ENCODE measurements at places on chromosomes 6 and 20.

DNA sequence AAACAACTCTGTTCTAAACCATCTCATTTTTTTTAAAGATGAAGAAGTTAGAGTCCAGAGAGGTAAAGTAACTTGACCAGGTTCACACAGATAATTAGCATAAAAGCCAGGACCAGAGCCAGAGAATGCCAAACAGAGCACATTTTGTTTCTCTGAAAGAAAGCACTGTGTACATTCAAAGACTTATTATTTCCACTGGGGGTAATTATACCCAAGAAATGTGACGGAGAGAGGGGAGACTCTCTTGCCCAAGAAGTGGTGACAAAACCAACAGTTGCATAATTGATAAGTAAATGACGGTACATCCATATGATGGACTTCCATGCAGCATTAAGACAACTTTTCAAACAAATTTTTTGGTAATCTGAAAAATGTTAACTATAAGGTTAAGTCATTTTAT, 111.6 kb downstream of the RTN4IP1 start:
- no peak for DNase-seq

GRCh38 chr6:126307849-126308248, 32.1 kb upstream of the CENPW start:
- DNase-seq = peak; percentile 82

DNA sequence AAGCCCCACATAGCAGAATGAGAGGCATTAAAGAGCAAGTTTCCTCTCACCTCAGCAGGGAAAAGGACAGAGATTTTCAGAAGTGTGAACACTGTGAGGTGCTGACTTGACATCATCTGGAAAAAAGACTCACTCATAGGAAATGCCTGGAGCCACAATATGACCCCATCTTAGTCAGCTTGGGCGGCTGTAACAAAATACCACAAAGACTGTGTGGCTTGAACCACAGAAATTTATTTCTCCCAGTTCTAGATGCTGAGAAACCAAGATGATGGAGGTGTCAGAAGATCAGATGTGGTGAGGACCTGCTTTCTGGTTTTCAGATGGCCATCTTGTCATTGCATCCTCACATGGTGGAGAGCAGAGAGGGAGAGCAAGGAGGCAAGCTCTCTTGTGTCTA, 253.1 kb downstream of the ADGB start:
- peak; percentile 84 for DNase-seq

DNA sequence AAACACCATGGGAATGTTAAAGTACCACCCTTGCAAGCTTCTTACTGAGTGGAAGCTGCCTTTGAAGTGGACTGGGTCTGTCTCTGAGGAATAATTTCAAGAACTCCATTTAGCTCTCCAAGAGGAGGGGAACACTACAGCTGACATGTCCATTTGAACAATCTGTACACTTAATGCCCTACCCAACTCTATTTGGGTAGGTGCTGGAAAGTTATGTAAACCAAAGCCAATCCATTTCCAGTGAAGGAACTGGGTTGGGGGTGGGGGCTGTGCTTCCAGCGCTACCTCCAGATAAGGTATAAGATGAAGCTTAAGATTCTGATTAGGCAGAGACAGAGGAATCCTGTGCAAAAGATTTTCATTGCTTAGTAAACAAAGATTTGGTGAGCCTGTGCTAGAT, 122.0 kb downstream of the TCP11 start:
- DNase-seq = no peak

- no peak for DNase-seq
These were observed 28.9 kb downstream of the STX11 start for GRCh38 chr6:144179237-144179636.

- no peak for DNase-seq
These were observed 4.7 kb upstream of the DNAJC5 start for GRCh38 chr20:63890201-63890576.

- no peak for DNase-seq
These were observed 295.2 kb downstream of the QKI start for GRCh38 chr6:163709693-163710092.

- no peak for DNase-seq
These were observed 47.2 kb downstream of the LAMA4 start for GRCh38 chr6:112207131-112207530.

DNA sequence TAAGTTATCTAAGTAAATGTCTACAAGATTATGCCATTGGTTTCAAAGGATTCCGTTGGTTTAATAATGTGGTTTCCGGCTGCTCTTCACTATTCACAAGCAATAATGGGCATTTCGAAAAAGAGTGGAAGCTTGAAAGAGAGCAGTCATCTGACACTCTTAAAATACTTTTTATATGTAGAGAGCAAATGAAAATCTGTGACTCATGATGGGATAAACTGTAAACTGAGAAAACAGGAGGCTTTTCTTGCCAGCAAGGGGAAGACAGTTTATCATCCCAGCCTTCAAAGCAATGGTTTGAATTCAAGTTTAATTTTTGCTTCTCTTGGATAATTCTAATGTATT, 145.7 kb downstream of the KHDC1L start:
- DNase-seq = peak; percentile 51

DNA sequence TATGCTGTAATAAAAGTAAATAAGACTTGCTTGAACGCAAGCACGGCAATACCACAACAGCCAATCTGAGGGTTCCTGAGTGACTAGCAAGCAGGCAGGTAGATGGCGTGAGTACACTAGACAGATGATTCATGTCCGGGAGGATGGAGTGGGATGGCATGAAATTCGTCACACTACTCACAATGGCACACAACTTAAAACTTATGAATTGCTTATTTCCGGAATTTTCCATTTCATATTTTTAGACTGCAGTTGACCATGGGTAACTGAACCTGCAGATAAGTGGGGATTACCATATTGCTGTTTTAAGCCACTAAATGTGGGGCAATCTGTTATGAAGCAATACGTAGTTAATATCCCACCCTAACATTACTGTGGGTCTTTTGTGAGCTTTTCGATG, 93.6 kb upstream of the NFATC2 start:
- DNase-seq = no peak

GRCh38 chr6:39043776-39044175, 4.8 kb upstream of the GLP1R start:
- DNase-seq = no peak

DNA sequence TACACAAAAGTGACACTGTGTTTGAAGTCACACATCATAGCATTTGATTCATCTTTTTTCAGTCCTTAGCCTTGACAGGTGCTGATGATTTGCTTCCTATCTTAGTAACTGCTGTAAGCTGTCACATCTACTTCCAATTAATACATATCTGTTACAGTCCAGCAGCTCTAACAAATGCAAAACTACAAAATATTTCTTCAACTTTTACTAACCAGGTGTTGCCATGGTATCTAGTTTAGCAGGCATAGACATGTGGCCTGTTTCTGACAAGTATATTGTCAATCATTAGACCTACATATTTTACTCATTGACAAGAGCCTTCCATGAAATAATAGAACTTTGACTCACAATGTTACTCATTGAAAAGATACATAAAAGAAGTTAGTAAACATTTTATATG, 1159.7 kb downstream of the GRIK2 start:
- DNase-seq = no peak

- DNase-seq = no peak
These were observed 233.3 kb upstream of the RUNX2 start for GRCh38 chr6:45094831-45095230.

GRCh38 chr6:165616116-165616515, 46.9 kb downstream of the PDE10A start:
- DNase-seq = peak; percentile 62

DNA sequence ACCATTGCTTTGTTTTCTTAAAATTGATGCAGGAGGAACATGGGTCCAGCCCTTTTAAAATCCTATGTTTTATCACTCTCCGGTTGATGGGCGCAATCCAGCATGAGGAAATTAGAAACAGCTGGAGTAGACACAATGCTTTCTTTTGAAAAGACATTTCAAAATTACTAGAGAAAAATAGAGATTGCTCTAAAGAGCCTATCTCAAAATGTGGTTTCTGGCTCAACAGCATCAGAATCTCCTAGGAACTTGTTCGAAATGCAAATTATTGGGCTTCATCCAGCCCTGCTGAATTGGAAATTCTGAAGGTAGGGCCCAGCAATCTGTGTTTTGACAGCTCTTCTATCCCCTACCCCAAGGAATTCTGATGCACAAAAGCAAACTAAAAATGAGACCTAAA, 190.8 kb upstream of the BMP2 start:
- peak; percentile 40 for DNase-seq

DNA sequence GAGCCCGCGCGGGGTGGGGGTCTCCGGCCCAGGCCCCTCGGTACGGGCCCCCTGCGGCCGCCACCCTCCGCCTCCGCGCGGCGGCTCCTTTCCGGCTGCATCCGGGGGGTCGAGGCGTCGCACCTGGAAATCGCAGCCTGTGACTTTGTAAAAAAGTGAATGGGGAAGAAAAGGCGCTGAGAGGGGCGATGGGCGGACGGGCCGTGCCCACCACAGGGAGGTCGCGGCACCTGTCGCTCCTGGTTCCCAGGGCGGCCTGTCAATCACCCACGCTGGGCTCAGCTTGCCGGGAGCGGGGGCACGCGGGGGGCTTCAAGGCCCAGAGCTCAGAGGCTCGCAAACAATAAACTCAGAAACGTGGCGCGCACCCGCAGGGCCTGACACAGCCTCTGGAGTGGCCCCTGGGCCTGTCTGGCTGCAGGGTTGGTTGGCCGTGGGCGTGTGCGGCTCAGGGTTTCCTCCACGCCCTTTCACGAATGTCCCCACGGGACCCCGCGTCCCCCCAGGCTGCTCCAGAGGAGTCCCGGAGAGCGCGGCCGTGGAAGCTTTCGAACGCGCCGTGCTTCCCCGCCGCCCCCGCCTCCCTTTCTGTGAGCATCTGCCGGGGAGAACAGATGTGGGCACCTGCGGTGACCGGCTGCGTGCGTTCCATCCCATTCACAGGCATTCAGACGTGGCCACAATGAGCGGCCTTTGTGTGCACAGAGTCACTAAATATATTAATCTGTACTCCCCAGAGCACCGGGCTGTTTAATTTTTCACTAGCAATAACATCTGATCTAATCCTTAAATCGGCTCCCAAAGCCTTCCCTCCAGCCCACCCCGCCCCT, 6.1 kb upstream of the DLL1 start:
- no peak for DNase-seq

DNA sequence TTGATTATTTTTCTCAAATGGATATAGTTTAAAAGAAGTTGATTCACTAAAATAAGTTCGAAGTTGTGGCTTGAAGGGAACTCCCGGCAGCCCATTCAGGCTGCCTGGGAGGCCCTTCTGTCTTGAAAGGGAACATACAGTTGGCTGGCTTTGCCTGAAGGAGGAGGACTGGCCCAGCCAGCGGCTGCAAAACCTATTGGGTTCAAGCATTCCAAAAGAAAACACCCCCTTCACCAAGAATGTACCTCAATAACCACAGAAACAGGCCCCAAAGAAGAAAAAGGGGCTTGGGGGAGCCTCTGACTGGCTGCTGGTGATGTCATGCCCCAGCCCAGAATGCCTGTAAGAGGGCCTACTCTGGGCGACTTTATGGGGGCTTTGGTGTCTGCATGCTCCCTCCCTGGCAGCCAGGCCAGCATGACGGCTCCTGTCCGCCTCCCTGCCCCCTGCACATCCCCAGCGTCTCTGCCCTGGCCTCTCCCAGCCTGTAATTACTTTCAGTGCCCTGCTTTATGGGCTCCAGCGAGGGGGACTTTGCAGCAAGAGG, 36.5 kb downstream of the MAFB start:
- peak; percentile 77 for DNase-seq

GRCh38 chr6:119145111-119145510, 66.6 kb upstream of the FAM184A start:
- no peak for DNase-seq

DNA sequence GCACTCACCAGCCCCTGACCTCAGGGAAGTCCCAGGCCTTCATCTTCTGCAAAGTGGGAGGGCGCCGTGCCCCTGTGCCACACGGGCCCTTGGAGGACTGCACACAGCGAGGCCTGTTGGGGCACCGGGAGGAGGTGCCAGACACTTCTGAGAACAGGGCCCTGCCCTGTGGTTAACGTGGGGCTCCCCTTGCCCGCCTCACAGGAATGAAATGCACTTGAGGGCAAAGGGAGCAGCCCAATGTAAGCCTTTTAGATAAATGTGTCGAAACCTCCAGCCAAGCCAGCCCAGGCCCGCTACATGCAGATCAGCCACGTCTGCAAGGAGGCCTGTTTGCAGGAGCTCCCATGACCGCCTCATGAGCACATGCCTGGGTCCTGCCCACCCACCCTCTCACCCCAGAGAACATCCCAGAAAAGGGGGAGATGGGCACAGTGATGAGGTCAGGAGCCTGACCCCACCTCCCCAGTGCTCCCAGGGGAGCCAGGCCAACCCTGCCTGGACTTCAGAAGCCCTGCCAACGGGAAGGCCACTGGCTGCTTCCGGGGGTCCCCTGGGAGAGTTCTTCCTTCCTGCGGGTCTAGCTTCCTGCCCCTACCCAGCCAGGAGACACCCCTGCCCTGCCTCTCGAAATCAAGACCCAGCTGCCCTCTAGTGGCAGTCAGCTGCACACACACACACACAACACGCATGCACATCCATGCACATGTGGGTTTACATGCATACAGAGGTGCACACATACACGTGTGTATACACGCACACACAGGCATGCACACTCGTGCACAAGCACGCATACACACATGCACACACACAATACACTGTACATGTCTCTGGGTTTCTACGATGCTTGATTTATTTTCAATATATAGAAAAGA, 178.7 kb downstream of the TAF4 start:
- peak; percentile 53 for DNase-seq

- DNase-seq = no peak
These were observed 9.3 kb downstream of the CYP21A2 start for GRCh38 chr6:32047539-32047854.
